Glutamatergic neuron (in vitro differentiated cells): ENCODE measurements at places on chromosomes 12 and 14. TPM values are rescaled to one million over a fixed set of nuclear protein-coding genes. Genes with fewer than 3 reads are reported as not detected.

- DNase-seq = no peak
Observed at GRCh38 chr14:55805250-55805649, 225.2 kb downstream of the KTN1 start.

DNA sequence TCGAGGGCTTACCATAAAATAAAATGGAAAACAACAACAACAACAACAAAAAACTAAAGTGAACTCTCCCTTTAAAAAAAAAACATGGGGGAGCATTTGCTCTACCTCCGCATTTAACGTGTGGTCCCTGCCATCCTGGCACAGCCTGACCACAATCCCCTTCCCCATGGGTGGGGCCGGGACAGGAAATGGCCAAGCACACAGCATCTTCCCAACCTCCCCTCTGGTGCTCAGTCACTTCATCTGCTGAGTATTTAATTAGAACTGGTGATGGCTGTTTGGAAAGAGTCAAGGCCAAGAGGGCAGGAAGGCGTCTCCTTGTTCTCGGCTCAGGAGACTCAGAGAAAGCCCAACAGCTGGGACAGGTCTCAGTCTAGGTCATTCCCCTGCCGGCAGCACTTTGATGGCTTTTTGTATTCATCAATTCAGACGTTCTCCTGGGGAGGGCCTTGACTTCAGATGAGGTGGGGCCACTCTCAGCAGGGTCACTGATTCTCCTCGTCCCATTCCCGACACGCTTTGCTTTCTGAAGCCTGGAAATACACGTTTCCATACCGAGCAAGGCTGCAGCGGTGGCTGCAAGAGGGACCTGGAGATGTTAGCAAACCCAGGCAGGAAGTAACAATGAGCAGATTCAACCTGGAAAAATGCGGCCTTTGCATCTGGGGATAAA is 44.4 kb downstream of the ANO2 start:
- no peak for DNase-seq

GRCh38 chr14:63642229-63642611 is 549 bp upstream of the WDR89 start:
- peak; percentile 61 for DNase-seq

DNA sequence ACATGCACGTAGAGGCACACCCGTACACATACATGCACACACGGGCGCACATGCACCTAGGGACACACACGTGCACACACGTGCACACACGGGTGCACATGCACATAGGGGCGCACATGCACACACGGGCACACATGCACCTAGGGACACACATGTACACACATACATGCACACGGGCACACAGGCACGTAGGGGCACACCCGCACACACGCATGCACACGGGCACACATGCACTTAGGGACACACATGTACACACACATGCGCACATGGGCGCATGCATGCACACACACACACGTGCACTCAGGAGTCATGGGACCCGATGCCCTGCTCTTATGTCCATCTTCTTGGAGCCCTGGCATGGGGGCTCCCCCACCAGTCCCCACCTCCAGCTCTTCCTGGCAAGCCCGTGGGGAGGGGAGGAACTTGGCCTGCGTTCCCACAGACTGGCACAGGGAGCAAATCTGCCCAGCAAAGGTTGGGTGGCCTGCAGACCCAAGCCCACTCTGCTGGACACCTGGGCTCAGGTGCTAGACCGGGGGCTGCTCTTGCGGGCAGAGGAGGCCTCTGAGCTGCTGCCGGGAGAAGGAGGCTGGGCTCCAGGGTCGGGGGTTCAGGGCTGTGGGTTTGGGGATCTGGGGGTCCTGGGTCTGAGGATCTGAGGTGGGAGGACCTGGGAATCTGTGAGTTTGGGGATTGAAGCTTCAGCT is 51.4 kb downstream of the KIF26A start:
- DNase-seq = no peak

GRCh38 chr12:12266389-12266872 is 413 bp downstream of the LRP6 start:
- DNase-seq = peak; percentile 54

- no peak for DNase-seq
Observed at GRCh38 chr12:104356231-104357115, 52.9 kb downstream of the EID3 start.

- no peak for DNase-seq
Observed at GRCh38 chr12:5010151-5010550, 33.5 kb upstream of the KCNA5 start.

DNA sequence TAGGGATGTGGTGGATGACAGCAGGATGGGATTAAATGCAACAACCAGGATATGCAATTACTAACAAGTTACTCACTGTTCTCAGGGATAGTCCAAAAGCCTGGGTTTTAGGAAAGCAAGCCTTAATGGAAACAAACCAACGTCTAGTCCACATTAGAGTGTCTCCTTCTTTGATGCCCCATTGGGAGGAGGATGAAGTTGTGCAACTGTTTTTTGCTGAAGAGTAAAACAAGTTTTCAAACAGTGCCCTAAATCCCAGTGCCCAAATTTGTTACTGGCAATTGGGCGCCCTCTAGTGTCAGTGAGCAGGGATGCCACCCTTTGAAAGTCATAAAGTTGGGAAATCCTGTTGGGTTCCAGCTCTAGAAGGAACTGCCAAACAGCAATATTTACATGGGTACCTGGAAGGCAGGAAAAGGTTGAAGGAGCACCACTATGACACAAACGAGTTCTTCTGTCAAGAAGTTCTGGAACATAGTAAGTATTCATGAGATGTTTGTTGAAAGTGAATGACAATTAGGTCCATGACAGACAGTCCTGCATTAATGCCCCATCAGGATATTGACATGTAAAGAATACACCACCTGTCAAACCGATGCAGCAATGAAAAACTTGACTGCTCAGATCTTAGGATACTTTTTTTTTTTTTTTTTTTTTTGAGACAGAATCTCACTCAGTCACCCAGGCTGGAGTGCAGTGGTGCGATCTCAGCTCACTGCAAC is 11.1 kb upstream of the DPF3 start:
- peak; percentile 64 for DNase-seq

DNA sequence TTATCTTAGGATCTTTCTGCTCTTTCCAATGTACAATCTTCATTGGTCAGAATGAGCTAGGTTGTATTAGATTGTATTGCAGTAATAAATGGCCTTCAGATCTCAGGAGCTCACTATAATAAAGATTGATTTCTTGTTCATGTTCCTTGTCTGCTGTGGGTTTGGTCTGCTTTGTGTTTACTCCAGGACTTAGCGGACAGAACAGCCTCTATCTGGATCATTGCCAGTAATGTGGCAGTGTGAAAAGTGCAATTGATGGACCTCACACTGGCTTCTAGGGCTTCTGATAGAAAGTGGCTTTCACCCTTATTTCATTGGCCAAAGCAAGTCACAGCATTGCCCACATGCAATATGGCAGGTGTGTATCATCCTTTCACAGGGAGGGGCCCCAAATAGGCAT is 81.2 kb downstream of the BTG1 start:
- no peak for DNase-seq

GRCh38 chr12:81798294-81798693 is 39.1 kb upstream of the PPFIA2 start:
- DNase-seq = no peak

GRCh38 chr12:84136862-84137367 is 775.7 kb downstream of the SLC6A15 start:
- no peak for DNase-seq

DNA sequence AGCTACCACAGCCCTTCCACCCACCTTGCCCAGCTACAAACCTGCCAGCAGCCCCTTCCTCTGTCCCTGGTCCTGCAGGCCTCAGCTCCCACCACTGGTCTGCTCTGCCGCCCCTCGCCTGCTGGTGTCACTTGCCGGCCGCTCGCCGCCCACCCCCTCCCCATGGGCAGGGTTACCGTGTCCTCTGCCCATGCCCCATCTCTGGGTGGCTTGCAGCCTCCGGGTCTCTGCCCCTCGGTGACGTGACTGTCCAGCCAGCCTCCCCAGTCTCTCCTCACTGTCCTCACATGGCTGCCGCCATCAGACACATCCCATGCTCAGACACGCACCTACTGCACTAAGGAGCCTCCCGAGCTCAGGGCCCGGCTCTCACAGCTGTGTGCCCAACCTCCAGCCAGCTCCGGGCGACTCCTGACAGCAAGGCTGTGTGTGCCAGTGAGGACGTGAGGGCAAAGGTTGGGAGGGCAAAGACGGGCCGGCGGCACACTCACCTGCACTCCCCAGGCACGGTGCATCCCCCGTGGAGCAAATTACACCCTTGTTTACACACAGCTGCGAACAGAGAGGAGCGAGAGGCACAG is 13.4 kb downstream of the JAG2 start:
- DNase-seq = peak; percentile 14

DNA sequence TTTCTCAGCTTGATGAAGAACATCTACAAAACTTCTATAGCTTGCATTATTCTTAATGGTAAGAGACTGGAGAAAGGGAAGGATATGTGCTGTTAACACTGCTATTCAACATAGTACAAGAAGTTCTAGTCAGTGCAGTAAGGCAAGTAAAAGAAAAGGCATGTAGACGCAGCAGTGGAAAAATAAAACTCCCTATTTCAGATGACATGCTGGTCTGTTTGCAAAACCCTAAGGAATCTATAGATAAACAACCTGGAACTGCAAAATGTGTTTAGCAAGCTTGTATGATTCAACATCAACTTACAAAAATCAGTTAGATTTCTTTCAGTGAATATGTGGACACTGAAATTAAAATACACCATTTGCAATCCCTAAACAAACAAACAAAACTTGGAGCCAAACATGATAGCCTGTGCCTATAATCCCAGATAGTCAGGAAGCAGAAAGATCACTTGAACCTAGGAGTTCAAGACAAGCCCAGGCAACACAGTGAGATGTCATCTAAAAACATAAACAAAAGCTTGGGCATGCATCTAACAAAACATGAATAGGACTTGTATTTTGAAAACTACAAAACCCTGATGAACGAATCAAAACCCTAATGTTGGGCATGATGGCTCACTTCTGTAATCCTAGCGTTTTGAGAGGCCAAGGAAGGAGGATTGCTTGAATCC is 293.6 kb upstream of the RGS6 start:
- no peak for DNase-seq

GRCh38 chr14:89634037-89634436 is 217.0 kb upstream of the FOXN3 start:
- DNase-seq = no peak

- no peak for DNase-seq
Observed at GRCh38 chr14:80958226-80958625, 2.8 kb downstream of the TSHR start.

GRCh38 chr14:22400655-22401259 is 188.3 kb downstream of the DAD1 start:
- DNase-seq = no peak

- no peak for DNase-seq
Observed at GRCh38 chr12:3633396-3633795, 119.5 kb downstream of the CRACR2A start.

GRCh38 chr12:5066251-5066650 is 22.6 kb downstream of the KCNA5 start:
- no peak for DNase-seq

The IFI27L2 gene
- 52.7 TPM for total RNA-seq

The RPL10L gene
- total RNA-seq = not detected

The ESPL1 gene
- total RNA-seq = 5.1 TPM

The IRAK4 gene
- 12.1 TPM for total RNA-seq

The SIX4 gene
- total RNA-seq = 22.1 TPM
